ENCODE measurements at places on chromosomes 2 and 18. TPM values are rescaled to one million over a fixed set of nuclear protein-coding genes. Genes with fewer than 3 reads are reported as not detected.

GRCh38 chr2:66127061-66127460 is 307.9 kb upstream of the MEIS1 start:
- no peak overlapping the region for H3K27ac ChIP-seq
- H3K27me3 ChIP-seq: no peaks in the 10 kb centered on the region
- H3K4me3 ChIP-seq: no peak overlapping the region
- no peak for DNase-seq
- no peaks in the 10 kb centered on the region for H3K4me1 ChIP-seq
- no peaks in the 10 kb centered on the region for H3K36me3 ChIP-seq

FSHR gene
- total RNA-seq: 0.29 TPM

GRCh38 chr2:32277363-32277673 is 386 bp upstream of the YIPF4 start:
- no peaks in the 10 kb centered on the region for H3K27me3 ChIP-seq
- H3K4me1 ChIP-seq: peaks cover 10% of the 10 kb centered on the region
- peaks cover 4% of the 10 kb centered on the region for H3K36me3 ChIP-seq
- peak overlapping the region; percentile 99 for H3K4me3 ChIP-seq
- no peak for DNase-seq

SPHKAP gene
- total RNA-seq: not detected

GRCh38 chr2:190576573-190576972 is 42.1 kb upstream of the NEMP2 start:
- no peak overlapping the region for H3K27ac ChIP-seq
- H3K36me3 ChIP-seq: no peaks in the 10 kb centered on the region
- H3K4me3 ChIP-seq: no peak overlapping the region
- DNase-seq: no peak

C2orf78 gene
- total RNA-seq: not detected

FTCDNL1 gene
- 5.0 TPM for total RNA-seq

DNA sequence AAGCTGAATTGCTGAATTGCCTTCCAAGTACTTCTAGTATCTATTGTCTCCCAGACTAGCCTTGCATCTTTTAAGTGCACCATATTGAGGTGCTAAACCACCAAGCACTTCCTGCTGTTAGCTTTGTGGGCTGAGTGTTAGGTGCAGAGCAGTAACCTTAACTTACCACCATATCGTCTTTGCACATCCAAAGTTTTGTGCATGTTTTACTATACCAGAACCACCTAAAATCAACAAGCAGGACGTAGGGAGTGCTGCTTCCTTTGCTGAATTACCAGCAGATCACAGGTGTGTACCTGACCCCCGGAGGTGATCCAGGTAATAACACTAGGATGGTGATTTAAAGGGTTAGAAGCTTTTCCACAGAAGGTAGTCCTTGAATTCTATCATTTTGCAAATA is 359.9 kb upstream of the HNRNPA3 start:
- H3K4me1 ChIP-seq: no peaks in the 10 kb centered on the region
- no peak overlapping the region for H3K27ac ChIP-seq
- H3K36me3 ChIP-seq: no peaks in the 10 kb centered on the region

DNA sequence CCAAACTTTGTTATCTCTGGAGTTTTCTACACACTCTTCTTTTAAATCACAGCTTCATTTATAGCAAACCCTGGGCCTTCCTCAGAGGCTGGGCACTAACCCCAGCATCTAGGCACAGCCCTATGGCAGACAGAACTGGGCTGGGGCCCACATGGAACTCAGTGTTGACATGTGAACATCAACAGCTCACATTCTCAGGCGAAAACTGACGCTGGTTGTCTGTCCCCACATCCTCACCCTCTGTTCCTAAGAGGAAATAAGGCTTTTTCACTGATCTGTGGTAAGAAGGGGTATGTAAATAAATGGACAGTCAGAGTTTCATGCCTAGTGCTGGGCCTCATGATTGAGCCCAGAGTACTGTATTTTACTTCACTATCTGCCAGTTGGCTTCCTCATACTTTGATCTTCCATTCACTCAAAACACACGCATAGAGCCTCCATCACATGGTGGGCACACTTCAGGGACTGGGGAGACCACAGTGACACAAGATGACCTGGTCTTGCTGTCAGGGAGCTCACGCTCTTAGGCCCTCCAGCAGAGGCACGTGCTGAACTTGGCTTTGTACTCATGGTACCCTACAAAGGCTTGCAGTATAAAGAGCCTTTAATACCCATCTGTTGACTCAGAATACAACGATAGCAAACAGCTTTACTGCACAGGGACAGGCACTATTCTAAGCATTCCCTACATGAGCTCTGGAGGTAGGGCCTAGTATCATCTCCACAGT is 43.0 kb downstream of the EFEMP1 start:
- no peak overlapping the region for H3K4me3 ChIP-seq
- H3K4me1 ChIP-seq: peaks cover 69% of the 10 kb centered on the region
- H3K27ac ChIP-seq: peak overlapping the region; percentile 89
- no peak for DNase-seq
- H3K36me3 ChIP-seq: peaks cover 89% of the 10 kb centered on the region

GRCh38 chr18:21118806-21119205 is 7.2 kb upstream of the ROCK1 start:
- H3K27me3 ChIP-seq: no peaks in the 10 kb centered on the region
- H3K4me3 ChIP-seq: no peak overlapping the region
- H3K36me3 ChIP-seq: no peaks in the 10 kb centered on the region
- DNase-seq: no peak
- no peak overlapping the region for H3K27ac ChIP-seq

DNA sequence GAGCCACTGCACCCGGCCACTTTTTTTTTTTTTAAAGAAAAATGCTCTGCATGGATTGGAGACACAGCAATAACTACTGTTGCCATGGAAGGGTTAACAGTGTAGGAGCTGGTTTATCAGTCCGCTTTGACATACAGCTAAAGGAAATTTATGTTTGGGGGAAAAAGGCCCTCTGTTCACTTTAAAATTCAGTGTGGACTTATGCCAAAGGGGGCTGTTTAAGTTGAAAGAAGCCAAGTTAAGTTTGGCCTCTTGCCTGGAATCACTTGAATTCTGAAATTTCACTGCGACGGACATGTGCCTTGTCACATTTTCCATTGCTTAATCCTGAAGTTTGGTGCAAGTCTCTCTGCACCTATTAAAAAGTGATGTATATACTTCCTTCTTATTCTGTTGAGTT is 3.1 kb downstream of the KCNE4 start:
- no peaks in the 10 kb centered on the region for H3K27me3 ChIP-seq
- H3K36me3 ChIP-seq: no peaks in the 10 kb centered on the region
- peaks cover 59% of the 10 kb centered on the region for H3K4me1 ChIP-seq
- no peak for DNase-seq

DNA sequence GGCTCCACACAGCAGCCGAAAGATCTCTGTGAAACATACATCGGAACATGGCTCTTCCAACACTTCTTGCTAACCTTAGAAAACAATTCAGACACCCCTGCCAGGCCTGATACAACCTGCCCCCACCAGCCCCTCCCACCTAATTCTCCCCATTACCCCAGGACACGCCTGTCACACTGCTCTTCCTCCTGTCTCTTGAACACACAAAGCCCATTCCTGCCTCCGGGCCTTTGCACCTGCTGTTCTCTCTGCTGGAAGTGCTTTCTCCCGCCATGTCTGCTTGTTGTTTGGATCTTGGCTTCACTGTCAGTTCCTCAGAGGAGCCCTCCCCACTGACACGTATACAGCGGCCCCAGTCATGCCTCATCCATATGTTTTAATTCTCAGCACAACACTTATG is 24.1 kb downstream of the CELF4 start:
- no peak overlapping the region for H3K27ac ChIP-seq
- no peaks in the 10 kb centered on the region for H3K36me3 ChIP-seq
- no peak overlapping the region for H3K4me3 ChIP-seq
- no peaks in the 10 kb centered on the region for H3K4me1 ChIP-seq
- no peak for DNase-seq
- H3K27me3 ChIP-seq: peaks cover 15% of the 10 kb centered on the region

DLX1 gene
- total RNA-seq: 2.4 TPM

LYPD6 gene
- 0.59 TPM for total RNA-seq

DNA sequence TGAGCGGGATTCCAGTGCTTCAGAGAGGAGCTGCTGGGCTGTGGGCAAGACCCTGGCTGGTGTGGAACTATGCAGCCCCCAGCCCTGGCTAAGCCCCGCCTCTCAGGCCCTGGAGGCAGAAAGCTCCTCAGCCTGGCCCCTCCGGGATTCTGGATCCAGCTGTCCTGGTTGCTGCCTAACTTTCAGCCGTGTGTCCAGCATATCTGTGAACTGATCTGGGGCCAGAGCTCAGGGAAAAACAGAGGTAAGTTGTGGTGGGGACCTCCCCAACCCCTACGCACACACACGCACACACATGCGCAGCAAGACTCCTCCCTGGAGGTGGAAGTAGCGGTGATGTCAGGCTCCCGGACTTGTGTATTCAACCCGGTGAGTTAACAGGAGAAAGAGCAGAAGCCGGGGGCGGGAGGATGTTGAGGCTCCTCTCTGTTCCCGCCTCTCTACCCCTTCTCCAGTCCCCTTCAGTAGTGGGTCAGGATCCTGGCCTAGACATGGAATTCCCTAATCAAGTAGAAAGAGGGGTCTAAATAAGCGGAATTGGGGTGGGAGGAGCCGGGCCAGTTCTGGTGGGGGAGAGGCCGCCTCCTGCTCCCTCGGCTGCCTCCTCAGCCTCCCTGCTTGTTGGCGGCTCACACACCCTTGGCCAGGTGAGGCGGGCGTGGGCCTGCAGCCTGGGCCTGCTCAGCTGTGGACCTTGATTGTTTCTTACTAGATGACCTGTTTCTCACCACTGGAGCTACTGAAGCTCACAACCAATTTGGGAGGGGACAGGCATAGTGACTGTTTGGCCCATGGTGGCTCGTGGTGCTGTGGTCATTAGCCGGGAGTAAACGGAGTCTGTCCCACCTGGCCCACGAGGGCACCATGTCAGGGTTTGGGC is 33.4 kb downstream of the SIX2 start:
- peak; percentile 43 for DNase-seq
- H3K36me3 ChIP-seq: no peaks in the 10 kb centered on the region
- no peak overlapping the region for H3K27ac ChIP-seq

GRCh38 chr2:226405465-226405864 is 394.2 kb downstream of the IRS1 start:
- H3K4me1 ChIP-seq: no peaks in the 10 kb centered on the region
- no peak overlapping the region for H3K4me3 ChIP-seq
- no peaks in the 10 kb centered on the region for H3K27me3 ChIP-seq
- no peak for DNase-seq
- H3K27ac ChIP-seq: no peak overlapping the region
- no peaks in the 10 kb centered on the region for H3K36me3 ChIP-seq

GRCh38 chr2:221571551-221572218 is 419 bp downstream of the EPHA4 start:
- DNase-seq: peak; percentile 69
- peak overlapping the region; percentile 51 for H3K27ac ChIP-seq
- H3K27me3 ChIP-seq: peaks cover 15% of the 10 kb centered on the region
- no peaks in the 10 kb centered on the region for H3K36me3 ChIP-seq

DNA sequence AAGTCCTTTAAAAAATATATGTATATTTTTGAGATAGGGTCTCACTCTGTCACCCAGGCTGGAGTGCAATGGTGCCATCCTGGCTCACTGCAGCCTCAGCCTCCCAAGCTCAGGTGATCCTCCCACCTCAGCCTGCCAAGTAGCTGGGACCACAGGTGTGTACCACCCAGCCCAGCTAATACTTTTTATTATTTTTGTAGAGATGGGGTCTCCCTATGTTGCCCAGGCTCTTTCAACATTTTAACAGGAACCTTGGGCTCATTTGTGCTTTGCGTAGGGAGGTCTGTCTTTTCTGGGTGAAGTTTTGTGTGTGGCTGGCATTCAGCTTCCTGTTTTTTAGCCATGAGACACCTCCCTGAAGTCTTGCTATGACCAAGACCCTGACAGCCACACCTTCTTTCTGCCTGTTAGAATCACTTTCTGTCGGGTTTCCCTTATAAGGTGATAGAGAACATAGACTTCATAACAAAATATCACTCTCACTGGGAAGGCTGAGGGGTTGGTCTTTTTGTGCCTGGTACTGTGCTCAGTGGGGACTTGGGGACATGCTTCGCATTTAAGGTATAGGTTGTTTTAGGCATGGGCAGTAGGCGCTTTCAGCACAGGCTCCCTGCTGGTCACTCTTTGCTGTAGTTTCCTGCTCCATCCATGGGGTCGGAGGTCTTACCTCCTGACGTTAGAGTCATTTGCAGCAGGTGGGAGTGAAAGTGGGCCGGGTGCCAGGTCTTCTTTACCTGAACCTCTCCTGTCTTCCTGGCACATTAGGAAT is 3.4 kb downstream of the RAB31 start:
- no peak overlapping the region for H3K27ac ChIP-seq
- no peak overlapping the region for H3K4me3 ChIP-seq
- H3K4me1 ChIP-seq: peaks cover 19% of the 10 kb centered on the region
- DNase-seq: no peak
- H3K27me3 ChIP-seq: no peaks in the 10 kb centered on the region
- peaks cover 3% of the 10 kb centered on the region for H3K36me3 ChIP-seq

GRCh38 chr2:215137741-215138340 is 585 bp downstream of the ABCA12 start:
- no peak for DNase-seq
- peaks cover 17% of the 10 kb centered on the region for H3K4me1 ChIP-seq
- H3K4me3 ChIP-seq: no peak overlapping the region
- H3K27ac ChIP-seq: no peak overlapping the region
- no peaks in the 10 kb centered on the region for H3K36me3 ChIP-seq

DNA sequence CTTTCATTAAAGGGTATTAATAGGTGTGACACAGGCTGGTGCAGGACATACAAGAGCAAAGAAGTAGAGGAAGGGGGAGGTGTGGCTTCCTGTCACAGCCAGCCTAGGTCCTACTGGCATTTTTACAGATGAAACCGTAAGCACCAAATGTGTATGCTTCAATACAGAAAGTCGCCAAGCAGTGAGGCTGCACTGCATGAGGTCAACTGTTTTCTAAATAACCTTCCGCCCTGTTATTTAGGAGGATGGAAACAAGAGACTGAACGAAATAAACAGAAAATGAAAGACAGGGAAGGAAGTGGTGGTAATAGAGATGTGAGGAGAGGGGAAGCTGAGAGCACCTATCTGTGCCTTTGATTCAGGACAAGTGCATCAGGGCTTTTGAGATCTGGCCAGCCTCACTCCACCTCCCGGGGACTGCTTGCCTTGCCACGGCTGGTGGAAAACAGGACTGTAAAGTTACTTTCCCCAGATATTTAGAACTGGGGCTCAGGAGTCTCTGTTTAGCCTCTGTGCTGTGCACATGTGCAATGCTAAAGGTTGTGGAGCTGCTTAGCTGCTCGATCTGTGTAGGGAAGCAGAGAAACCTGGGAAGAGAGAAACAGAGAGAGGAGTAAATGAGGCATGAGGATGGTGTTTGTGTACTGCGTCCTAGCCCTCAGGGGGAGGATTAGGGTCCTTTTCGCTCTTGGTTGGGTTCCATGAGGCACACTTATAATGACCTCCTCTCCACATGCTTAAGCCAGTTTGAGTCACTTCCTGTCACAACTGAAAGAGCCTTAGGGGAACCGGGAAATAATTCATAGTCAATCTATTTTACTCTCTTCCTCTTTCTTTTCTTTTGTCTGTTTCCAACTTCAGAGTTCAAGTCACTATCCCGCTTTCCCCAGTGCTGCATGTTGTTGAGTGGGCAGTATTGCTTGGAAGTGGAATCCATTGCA is 62.3 kb upstream of the BOD1L2 start:
- H3K4me3 ChIP-seq: no peak overlapping the region
- H3K27me3 ChIP-seq: no peaks in the 10 kb centered on the region
- H3K4me1 ChIP-seq: no peaks in the 10 kb centered on the region

RNF181 gene
- total RNA-seq: 146 TPM

GRCh38 chr2:83650898-83651297 is 808.2 kb downstream of the SUCLG1 start:
- H3K36me3 ChIP-seq: no peaks in the 10 kb centered on the region
- H3K27ac ChIP-seq: no peak overlapping the region
- no peaks in the 10 kb centered on the region for H3K4me1 ChIP-seq

CBLN2 gene
- not detected for total RNA-seq

IER3IP1 gene
- 20.6 TPM for total RNA-seq

- H3K27me3 ChIP-seq: no peaks in the 10 kb centered on the region
- H3K4me1 ChIP-seq: peaks cover 27% of the 10 kb centered on the region
- H3K27ac ChIP-seq: no peak overlapping the region
- H3K36me3 ChIP-seq: no peaks in the 10 kb centered on the region
These were observed 3.7 kb upstream of the ADI1 start for GRCh38 chr2:3522961-3523421.

CHRND gene
- not detected for total RNA-seq

VRK2 gene
- total RNA-seq: 22.1 TPM

Measured in osteoblast (primary cell).